Muscle of arm (tissue), 14 donors: ENCODE measurements at places on chromosomes 13 and 19. TPM values are rescaled to one million over a fixed set of nuclear protein-coding genes. Genes with fewer than 3 reads are reported as not detected.

DNA sequence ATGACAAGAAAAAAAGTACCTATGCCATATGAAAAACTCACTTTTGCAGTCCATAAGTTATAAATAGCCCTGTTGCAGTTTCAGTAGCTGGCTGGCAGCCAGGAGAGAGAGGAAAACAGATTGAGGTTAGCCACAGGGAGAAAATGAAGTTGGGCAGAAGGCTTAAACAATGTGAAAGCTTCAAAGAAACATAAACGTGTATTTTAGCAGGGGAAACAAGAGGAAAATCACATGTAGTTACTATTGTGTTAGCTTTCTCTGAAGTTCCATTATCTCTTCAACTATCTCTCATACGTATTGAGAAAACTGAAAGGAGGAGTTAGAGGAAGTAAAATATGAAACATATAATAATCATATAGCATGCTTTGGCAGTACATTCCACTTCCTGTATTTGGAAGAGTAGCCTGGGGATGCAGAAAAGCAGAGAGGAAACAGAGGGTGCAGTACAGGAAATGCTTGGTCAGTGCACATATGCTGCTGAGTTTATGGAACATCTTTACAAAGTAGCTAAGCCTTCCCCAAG, 1551.1 kb downstream of the EFNB2 start:
- peak; percentile 66 for DNase-seq

DNA sequence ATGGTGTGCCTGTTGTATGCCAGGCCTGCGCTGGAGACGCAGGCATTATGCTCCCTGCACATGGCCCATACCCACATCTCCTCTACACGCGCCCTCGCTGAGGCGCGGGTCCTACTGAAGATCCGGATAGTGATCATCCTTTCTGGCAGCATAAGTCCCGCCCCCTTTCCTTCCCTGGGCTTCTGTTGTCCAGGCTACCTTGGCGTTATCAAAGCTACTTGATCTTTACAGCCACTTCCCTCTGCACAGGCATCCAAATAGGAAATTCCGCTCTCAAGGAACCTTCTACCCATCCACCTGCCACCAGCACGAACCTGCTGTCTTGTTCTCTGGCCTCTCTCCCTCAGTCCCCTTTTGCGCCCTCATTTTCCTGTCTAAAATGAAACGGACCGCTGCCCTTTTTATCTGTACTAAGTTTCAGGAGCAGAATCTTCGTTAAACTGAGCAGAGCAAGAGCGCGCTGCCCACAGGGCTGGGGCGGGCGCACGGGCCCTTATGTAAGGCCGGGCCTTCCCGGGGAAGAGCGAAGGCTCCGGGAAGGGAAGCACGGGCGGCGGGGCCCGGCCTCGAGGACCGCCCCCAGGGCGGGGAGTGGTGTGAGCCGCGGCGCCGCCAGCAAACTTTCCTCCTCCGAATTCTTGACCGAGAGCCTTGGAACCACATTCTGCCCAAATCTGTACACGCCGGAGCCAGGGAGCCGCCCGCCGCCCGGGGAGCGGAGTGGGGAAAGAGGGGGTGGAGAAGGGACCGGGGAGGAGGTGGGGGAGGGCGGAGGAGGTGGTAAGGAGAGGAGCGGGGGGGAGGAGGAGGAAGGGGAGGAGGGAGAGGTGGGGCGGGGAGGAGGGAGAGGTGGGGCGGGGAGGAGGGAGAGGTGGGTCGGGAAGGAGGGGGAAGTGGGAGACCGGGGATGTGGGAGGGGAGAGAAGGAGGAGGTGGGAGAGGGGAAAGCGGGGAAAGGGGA, 920 bp upstream of the UBE2L5 start:
- DNase-seq: peak; percentile 92

DNA sequence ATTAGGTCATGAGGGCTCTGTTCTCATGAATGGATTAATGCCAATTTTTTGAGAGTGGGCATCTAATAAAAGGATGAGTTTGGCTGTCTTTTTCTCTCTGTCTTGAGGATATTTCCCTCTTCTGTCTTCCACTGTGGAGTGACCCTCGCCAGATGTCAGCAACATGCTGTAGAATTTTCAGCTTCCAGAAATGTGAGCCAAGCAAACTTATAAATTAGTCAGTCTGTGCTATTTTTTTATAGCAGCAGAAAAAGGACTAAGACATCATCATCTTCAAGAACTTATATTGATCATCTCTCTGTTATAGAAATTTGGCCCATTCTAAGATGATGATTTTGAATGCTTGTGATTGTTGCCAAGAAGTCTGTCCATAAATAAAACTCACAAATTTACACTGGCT, 431.4 kb downstream of the FGF9 start:
- DNase-seq: peak; percentile 78

- peak; percentile 84 for DNase-seq
These were observed 5.8 kb downstream of the PCDH9 start for GRCh38 chr13:67224148-67224846.

CEACAM7 gene
- polyA plus RNA-seq: not detected

YJEFN3 gene
- not detected for polyA plus RNA-seq
